Cortex of kidney (tissue), 1 donor: ENCODE measurements at places on chromosomes 5 and 9.

GRCh38 chr9:92665836-92666235 is 4.1 kb downstream of the IPPK start:
- DNase-seq: no peak

DNA sequence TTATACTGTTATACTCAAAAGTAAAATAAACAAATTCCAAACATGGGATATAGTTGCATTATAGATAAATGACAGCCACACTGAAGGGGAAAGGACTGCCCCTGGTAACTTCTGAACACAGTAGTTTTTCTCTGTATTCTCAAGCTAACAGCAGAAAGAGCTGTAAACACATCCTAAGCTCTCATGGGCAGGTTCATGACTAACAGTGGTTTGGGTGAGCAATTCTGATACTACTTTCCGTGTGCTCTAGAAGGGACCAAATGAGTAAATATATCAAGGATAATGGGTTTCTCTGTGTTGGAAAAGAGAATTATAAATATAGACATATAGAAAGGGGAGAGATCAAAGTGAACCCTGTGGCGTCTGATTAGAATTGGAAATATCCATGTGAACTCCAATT is 2.2 kb upstream of the LCN6 start:
- no peak for DNase-seq

DNA sequence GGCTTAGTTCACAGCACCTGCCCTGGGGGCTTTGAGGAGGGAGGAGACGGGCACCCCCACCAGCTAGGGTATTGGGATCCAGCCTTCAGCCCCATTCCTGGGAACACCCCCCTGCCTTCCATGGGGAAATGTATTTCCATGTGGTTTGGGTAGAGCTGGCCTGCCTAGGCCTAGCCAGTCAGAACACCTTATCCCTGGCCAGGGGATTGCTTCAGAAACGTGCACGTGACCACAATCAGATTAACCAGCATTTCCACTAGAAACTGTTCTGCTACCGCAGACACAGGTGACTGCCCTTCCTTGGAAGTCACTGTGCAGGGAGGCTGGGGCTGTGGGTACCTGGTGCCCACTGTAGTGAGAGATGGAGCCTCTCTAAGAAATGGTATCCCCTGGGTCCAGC is 14.0 kb downstream of the BBLN start:
- no peak for DNase-seq

DNA sequence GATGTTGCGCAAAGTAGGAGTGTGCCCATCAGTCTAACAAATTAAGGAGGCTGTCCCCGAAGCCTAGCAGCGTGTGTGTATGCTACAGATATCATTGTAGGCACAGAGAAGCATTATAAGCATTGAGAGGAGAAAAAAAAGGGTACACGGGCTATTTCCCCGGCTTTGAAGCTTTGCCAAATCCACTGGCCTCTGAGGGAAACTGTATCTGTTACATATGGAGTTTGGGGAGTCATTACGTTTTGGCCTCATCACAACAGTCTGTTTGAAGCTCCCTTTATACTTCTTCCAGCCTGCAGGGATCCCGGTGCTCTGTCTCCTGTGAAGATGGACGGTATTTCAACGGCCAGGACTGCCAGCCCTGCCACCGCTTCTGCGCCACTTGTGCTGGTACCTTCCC is 205.9 kb downstream of the RFK start:
- DNase-seq: no peak

GRCh38 chr9:128372188-128372641 is 1.0 kb downstream of the URM1 start:
- no peak for DNase-seq

- no peak for DNase-seq
Measured at GRCh38 chr9:115328228-115328627, 210.3 kb upstream of the TNC start.

DNA sequence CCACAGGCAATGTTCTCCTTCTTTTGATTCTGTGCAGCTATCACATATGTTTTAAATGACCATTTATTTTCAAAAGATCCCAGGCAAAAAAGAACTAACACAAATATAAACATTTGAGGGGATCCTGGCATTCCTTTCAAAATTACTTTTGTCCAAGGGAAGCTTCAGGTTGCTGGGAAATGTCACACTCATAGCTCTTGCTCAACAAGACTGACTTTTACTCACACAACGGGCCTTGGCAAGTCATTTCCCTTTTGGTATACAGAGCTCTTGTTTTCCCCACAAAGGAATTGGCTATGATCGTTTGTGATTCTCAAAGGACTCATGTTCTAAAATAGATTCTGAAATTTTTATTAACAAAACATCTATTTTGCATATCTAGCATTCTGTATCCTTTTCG is 4.5 kb upstream of the PALM2AKAP2 start:
- DNase-seq: no peak

DNA sequence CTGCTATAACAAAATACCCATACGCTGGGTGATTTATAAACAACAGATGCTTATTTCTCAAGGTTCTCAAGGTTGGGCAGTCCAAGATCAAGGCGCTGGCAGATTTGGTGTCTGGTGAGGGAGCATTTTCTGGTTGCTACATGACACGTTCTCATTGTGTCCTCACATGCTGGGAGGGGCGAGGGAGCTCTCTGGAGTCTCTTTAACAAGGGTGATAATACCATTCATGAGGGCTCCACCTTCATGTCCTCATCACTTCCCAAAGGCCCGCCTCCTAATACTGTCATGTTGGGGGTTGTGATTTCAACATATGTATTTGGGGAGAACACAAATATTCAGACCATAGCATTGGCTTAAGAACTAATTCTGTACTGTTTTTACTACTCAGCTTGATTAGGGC is 4.6 kb downstream of the CFAP90 start:
- no peak for DNase-seq

- DNase-seq: no peak
Measured at GRCh38 chr9:133888809-133889491, 103.2 kb downstream of the VAV2 start.

DNA sequence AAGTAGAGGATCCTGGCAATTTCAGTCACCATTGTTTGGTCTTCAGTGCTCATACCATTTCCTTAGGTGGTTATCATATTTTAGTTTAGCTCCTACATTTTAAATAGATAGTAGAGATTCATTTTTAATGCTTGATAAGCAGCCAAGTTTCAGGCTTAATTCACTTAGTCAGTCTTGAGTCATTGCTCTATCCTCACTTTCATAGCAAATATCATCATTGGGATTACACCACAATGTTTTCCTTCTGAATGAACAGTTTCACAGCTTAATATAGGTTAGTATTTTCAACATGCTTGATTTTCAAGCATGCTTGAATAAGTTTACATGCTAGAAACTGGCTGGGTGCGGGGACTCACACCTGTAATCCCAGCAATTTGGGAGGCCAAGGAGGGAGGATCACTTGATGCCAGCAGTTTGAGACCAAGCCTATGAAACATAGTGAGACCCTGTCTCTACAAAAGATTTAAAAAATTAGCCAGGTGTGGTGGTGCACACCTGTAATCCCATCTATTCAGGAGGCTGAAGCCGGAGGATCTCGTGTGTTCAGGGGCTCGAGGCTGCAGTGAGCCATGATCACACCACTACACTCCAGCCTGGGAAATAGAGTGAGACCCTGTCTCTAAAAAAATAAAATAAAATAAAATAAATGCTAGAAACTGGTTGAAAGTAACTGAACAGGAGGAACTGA is 339.9 kb downstream of the ADGRV1 start:
- no peak for DNase-seq

- no peak for DNase-seq
Measured at GRCh38 chr5:84682531-84682930, 297.9 kb upstream of the EDIL3 start.
